ENCODE measurements at places on chromosomes 4 and X.

DNA sequence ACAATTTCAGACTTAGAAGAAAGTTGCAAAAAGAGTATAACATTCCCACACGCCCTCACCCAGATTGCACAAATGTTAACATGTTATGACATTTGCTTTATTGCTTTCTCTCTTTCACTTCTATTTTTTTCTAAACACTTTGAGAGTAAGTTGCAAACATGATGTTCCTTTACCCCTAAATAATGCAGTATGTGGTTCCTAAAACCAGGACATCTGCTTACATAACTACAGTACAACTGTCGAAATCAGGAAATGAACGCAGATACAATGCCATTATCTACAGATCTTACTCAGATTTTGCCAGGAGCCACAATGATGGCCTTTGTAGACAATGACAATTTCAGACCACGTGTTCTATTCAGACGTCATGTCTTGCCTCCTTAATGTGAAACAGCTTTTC is 22.4 kb downstream of the SH3TC1 start:
- ATAC-seq = peak; percentile 35

GRCh38 chr4:123133397-123134050 is 211.1 kb upstream of the NUDT6 start:
- ATAC-seq = no peak

- peak; percentile 86 for ATAC-seq
These were observed at the start of gene SLC25A43 for GRCh38 chrX:119398974-119399771. Gene SLC25A43, plus strand, starts transcription at chrX:119399336. Its CDS starts 68 bp downstream, at chrX:119399404.

GRCh38 chrX:10360116-10360515 is 203.3 kb downstream of the CLCN4 start:
- peak; percentile 69 for ATAC-seq

- ATAC-seq = peak; percentile 93
These were observed 61.0 kb downstream of the STX18 start for GRCh38 chr4:4480685-4481398.

GRCh38 chr4:8120501-8120900 is 38.1 kb downstream of the ABLIM2 start:
- ATAC-seq = no peak

GRCh38 chrX:110321670-110322069 is 3.8 kb upstream of the AMMECR1 start:
- no peak for ATAC-seq

DNA sequence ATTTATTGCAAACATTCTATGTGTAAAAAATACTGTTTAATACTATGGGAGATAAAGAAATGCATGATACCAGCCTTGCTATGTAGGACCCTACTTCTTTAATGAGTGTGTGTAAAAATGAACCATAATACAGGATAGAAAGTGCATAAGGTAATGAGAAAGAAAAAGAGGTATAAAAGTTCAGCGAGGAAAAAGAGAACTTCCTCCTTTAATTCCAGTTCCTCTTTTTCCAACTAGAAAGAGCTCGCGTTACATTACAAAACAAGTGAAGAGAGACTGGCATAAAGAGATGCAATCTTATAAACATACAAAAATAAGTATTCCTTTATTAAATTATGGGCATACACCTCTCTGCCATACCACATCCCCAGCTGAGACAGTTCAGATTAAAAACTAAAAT is 77.4 kb downstream of the ANKRD17 start:
- ATAC-seq = no peak

GRCh38 chr4:8391972-8392371 is 48.6 kb downstream of the ACOX3 start:
- ATAC-seq = no peak

- ATAC-seq = no peak
These were observed 23.8 kb downstream of the ENPP6 start for GRCh38 chr4:184193556-184194525.

DNA sequence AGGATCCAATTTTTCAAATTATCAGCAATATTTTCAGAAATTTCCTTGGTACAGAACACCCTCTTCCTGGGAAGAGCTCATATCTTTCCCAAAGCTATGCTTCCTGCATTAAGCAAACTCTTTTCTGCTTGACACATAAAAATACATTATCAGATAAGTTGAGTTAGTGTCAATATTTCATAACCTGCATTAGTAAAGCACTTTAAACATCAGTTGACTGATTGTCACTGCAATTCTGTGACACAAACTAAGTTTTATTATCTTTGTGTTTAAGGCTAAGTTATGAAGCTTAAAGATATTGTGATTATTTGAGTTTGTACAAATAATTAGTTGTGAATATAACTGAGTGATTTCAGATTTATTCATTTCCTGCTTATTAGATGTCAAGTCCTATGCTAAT is 1045.4 kb upstream of the GRID2 start:
- ATAC-seq = no peak

DNA sequence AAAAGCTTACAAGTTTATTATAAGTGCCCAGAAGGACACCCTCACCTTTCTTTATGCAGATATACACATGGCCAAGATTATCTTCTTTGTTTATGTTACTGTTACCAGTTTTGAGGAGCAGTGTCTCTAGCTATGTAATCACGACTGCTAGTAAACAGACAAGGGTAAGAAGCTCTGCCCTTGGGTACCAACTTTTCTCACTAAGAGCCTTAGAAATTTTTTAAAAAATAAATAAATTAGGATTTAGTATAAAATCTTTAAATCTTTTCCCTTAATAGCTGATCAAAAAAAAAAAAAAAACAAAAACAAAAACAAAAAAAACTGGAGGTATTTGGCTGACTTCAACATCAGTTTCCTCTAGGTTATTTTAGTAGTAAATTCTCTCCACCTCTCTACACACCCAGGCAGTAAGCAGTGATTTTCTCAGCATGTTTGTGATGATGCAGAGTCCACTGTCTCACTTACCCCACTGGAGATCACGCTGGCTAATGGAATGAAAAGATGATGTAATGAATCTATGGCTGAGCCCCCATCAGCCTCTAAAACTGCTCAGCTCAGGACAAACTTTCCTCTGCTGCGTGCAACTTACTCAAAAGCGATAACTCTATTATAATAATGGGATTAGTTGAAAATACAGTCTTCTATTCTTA is 125.9 kb downstream of the FRYL start:
- peak; percentile 68 for ATAC-seq

- no peak for ATAC-seq
These were observed 64.3 kb upstream of the CD99 start for GRCh38 chrX:2626750-2627149.

- no peak for ATAC-seq
These were observed 51.4 kb downstream of the NALF2 start for GRCh38 chrX:69555481-69556041.

GRCh38 chr4:182826391-182826790 is 90.8 kb downstream of the DCTD start:
- no peak for ATAC-seq

DNA sequence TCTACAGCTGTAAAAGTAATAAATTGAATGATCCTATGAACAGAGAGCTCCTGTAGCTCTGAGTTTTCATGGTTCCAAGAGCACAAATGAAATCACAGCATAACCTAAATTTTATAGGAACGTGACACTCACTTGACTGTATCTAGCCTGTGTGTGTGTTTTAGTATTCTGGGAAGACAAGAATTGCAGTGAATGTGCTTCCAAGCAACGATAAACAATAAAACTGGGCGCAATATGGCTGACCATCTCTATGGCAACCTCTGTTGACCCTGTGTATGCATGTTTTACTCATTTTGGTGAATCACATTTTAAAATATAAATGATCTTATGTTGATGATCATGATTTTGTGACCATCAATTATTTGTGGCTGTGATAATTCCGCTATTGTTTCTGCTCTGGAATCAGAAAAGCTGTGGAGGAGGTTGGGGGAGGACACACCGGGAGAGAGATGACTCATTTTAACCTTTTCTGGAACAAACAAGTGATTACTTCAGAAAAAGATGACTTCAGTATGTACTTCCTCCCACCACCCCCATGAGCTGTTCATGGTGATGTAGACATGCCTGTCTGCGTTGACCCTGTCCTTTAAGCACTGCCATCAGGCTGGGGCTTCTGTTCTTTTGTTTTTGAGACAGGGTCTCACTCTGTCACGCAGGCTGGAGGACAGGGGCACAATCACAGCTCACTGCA is 31.8 kb downstream of the USP11 start:
- ATAC-seq = peak; percentile 39

DNA sequence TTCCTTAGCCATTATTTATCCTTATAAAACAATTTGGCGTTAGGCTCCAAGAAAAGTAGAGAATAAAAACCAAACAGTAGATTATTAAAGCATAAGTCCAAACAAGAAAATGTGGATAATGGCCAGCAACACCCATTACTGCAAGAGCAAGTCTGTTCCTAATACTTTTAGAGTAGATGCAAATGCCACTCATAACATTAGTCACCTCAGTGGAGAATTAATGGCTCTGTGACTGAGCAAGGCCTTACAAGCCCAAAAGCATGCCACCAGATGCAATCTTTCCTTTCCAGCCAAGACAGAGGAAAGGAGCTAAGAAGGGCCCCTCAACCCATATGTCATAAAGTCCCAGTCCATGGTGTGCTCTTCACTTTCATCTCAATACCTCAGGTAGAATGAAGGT is 373.8 kb downstream of the OPHN1 start:
- ATAC-seq = no peak

DNA sequence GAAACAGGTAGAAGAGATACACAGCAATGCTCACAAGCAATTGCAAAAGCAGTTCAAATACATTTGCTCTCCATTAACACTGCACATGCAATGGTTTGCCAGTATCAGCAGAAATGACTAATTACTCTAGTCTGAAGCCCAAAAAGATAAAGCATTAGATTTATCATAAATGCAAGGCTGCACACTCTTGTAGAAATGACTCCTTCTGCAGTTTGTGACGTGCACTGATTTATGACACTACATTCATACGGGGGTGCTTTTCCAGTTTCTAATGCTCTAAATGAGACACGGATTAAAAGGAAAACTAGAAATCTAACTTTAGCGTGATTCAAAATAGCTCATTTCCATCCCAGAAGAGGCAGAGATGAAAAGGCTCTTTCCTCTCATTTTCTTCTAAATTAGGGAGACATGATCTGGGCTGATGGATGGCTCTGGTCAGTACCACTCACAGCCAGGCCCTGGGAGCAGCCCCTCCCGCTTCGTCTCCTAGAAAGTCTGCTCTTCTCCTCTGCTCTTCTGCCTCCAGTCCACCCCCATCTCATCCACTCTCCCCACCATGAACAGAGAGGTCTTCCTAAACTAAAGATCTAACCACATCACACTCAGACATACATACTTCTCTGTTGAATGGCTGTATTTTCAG is 33.2 kb downstream of the PPP2R2C start:
- ATAC-seq = no peak

DNA sequence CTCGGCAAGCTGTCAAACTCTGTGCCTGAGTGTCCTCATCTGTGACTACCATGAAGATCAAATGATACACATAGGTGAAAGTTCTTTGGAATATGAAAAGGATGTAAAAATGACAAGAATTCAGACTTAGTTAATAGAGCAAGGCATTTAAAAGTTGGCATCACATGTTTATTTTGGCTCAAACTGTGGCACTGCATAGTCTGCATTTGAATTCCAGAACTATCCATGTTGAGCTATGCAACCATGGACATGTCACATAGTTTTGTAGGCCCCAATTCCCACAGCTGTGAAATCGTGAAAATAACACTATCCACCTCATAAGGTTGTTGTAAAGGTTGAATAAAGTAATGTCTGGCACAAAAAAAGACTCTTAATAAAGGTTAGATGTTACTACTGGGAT is 33.9 kb downstream of the AFF2 start:
- no peak for ATAC-seq

DNA sequence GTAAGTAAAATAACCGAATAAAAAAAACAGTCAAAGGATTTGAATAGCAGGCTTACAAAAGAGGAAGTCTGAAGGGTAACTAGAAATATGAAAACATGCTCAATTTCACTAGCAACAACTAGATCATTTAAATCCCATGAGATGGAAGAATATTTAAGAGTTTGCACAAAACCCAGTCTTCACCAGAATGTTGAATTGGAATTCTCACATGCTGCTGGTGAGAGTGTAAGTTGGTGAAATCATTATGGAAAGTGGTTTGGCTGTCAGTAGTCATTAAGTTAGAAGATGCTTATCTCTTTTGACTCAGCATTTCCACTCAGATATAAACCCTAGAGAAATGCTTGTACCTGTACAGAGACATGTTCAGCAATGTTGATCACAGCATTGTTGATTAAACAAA is 110.1 kb downstream of the PGRMC2 start:
- no peak for ATAC-seq

DNA sequence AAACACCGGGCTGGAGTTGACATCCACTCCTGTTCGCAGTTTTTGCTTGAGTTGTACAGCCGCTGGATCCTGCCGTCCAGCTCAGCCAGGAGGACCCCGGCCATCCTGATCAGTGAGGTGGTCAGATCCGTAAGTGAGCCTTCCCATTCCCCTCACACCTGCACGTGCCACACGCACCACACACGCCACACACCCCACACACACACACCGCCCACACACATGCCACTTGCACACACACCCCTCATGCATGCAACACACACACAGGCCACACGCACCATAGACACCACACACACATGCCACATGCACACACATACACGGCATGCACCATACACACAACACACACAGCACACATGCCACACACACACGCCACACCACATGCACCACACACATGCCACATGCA is 20.1 kb upstream of the MSANTD1 start:
- ATAC-seq = no peak

GRCh38 chr4:57080781-57081650 is 29.2 kb downstream of the IGFBP7 start:
- peak; percentile 62 for ATAC-seq

DNA sequence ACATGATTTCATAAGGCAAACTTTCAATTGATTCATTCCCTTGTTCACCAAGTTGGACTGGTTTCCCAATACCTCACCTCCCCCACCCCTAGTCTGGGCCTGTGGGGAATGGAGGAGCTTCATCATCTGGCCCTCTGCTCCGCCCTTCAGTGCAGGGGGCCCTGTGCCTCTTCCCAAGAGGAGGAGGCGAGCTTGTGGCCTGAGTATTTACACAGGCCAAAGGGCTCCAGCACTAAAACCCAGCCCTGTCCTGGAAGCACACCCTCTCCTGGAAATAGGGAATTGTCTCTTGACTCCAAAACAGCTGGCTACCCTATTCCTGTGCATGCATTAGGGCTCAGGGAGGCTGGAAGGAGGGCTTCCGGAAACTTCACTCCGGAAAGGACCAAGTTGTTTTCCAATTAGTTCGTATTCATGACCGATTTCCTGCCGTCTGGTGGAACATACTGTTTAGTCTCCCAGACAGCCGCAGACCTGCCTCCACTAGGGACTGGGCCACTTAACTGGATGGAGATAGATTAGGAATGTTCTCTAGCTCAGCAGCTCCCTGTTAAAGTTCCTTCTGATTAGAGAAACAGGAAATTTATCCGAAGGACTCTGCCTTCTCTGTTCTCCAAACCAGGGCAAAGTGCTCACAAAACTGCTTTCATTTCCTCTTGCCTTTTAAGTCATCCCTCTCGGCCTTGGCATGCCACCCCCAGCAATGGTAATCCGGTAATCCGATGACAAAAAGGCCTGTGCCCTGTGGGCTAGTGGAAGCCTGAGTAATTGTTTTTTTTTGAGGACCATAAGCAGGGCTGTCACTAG is 5.8 kb downstream of the SRPX2 start:
- no peak for ATAC-seq
